ENCODE measurements at places on chromosomes 12 and 14.

DNA sequence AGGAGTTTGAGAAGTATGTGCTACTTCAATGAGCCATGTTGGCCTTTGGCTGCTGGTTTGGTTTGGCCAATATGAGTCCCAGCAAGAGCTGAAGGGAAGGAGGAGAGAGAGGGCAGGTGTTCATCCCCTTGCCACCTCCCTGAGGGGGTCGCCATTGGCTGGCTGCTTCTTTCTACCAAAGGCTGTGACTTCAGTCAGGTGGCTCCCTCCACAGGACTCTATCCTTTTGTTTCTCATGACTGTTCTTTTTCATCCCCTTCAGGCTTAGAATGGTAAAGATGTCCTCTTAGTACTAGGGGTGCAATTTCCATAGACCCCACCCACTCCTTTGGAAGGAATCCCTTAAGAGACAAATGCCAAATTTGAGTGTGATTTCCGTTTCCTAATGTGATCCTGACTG, 31.2 kb upstream of the OTOGL start:
- peak; percentile 87 for DNase-seq

DNA sequence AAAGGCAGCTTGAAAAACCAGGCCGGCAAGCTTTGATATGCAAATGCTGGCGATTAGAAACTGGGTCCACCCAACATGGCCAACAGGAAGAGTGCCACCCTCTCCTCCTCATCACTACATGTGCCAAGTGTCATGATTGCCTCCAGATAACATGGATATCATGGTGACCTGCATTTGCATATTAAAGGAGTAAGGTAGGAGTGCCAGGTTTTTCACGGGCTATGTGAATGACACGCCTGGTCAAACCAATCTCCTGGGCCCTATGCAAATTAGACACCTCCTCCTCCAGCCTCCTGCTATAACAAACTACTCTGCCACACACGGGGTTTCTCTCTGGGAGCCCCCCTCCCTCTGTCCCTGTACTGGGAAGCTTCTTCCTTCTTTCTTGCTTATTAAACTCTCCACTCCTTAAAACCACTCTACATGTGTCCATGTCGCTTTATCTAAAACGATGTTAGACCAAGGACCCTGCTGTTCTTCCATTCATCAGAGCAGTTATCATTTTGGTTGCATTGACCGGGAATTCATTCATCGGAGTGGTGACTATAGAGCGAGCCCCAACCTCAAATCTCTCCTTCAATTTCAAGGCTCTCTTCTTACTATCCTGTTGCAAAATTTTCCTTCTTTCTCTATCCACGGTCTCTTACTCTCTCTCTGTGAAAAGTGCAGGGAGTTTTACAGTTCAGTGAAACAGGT, 27.5 kb downstream of the APOBEC1 start:
- peak; percentile 90 for DNase-seq

DNA sequence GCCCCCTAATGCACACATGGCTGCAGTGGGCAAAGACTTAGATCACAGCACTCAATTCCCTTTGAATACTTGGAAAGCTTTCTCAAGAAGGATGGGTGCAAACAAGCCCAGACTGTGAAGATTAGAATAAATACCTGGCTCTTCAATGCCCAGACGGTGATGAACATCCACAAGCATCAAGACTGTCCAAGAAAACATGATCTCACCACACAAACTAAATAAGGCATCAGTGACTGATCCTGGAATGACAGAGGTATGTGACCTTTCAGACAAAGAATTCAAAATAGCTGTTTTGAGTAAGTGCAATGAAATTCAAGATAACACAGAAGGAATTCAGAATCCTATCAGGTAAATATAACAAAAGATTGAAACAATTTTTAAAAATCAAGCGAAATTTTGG, 43.8 kb upstream of the ZDHHC17 start:
- DNase-seq: peak; percentile 80

DNA sequence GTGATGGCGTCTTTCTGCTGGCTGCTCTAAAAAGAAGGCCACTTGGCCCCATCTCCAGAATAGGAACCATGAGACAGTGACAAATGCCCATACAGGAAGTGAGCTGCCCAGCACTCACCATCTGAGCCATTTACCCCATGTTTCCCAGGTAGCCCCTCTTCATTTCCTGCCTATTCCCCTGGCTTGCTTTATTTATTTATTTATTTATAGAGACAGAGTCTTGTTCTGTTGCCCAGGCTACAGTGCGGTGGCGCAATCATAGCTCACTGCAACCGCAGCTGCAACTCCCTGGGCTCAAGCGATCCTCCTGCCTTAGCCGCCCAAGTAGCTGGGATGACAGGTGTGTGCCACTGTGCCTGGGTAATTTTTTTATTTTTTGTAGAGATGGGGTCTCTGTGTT, 71.2 kb downstream of the RIN3 start:
- no peak for DNase-seq

DNA sequence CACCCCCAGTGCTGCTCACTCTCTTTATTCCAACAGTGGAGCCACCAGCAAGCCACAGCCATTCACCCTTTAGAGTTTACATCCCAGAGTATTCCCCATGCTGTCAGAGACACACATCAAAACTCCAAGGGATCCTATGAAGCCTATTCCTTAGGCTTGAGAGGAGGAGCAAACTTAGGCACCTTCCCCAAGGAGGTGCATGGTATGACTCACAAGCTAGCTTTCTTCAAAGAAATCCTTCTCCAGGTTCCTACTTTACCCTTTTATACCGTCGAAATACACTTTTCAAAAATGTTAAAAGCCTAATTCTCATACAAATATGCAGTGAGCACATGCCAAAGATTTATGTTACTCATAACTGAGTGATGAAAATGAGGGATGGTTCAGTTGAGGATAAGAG, 175.4 kb downstream of the ETNK1 start:
- DNase-seq: no peak

DNA sequence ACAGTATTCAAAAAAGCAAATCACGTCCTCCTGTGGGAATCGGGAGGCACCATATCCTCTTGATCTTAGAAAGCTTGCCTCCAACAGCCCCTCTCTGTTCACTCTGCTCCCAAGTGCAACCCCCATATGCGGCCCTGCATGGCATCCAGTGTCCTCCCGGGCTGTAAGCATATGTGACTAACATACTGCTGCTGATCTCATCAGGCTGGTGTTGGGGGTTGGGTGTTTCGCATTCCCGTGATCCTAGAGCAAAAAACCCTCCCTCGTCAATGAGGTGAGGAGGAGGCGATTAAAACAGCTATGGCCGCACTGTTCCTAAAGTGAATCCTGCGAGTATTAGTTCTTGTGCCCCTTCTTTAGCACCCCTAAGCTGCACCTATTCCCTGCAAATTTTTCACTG, 28.1 kb upstream of the PPM1A start:
- DNase-seq: peak; percentile 72

DNA sequence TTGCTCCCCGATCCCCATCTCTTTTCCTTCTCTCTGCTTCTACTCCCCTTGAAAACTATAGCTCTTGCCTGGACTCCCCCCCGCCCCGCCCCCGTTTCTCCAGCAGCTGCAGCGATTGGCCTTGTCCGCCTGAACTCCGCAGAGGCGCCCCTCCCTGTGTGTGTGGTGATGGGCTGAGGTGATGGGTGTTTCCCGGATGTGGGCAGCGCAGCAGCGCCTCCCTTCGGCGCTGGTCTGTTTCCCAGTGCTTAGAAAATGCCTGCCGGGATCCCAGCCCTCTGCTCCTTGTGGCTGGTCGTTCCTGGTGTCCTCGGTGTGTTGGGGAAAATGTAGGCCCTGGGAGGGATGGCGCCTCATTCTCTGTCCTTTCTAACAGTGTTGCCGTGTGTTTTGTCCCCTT, 43.3 kb downstream of the GALNT8 start:
- peak; percentile 97 for DNase-seq

DNA sequence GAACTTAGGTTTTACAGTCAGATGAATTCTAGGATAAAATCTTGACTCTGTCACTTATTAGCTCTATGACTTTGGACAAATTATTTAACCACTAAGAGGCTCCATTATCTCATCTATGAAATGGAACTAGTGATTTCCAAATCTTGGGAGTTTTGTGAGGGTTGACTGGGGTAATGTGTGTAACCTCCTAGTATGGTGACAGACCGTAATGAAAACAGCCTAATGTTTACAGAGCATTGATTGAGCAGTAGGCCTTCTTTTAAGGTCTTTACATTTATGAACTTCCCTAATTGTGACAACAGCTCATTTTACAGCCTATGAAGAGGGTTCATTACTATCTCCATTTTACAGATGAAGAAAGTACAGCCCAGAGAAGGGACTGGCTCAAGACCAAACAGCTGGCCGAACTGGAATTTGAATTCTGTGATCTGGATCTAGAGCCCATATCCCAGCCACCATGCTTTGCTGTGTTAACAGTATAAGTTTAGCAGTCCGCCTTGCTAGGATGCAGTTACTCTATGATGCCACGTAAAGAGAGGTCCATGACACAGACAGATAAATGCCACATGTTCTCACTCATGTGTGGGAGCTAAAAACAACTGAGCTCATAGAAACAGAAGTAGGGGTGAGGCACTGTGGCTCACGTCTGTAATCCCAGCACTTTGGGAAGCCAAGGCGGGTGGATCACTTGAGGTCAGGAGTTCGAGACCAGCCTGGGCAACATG, 9.1 kb upstream of the FBXL14 start:
- no peak for DNase-seq

DNA sequence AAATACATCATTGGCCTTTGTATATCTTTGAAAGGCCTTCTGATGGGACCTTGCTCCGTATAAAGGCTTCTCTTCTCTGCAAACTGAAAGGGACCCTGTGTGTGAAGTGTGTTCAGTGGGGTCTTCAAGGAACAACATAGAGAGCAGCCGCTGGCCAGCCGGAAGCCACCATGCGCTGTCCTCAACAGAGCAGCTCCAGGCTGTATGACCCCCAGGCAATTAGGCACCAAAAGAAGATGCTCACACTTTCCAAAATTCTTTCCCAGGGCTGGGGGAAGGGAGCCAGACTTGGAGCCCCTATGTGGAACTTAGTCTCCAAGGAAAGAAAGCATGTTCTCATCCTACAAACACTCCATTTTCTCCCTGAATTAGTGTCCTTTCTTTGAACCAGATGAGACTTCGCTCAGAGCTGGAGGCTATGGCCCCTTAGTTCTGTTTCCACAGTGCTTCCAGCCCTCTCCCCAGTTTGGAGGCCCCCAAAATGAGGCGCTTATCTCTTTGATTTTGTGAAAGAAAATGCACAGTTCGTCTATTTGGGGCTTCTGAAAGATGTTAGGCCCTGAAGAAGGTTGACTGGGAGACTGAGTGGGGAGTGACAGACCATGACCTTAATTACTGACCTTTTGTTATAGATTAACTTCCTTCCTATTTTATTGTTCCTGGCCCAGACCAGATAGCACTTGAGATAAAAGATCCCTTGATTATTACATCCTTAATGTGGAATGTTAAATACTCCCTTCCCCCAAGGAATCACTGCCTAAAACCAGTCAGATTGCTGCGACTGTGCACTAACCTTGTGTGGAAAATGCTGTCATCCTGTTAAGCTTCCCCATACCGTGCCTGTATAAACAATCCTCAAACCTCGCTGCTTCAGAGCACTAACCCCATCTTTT, 128.3 kb upstream of the FGD4 start:
- DNase-seq: peak; percentile 93

GRCh38 chr12:68963856-68964745, 31.1 kb upstream of the CPM start:
- no peak for DNase-seq

DNA sequence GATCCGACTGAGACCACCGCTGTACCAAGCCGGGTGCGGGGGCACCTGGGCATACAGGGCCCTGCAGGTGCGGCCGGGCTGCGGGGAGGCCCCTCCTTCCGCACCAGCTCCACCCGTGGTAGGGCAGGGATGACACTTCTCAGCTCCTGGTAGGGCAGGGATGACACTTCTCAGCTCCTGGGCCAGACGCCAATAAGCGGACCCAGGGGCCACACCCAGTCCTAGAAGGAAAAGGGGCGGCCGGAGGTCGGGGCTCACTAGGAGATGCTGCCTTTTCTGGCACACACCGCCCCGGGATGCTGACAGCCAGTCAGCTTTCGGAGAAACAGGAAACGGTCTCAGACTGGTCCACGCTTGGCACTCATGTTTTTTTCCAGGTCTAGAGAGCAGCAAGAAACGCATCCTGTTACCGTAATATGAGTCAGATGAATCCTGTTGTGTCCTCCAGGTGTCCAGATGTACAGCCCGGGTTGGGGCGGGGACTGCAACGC, 34.8 kb downstream of the NFKBIA start:
- DNase-seq: no peak

- no peak for DNase-seq
These were observed 18.7 kb upstream of the ASPG start for GRCh38 chr14:104066719-104067295.

DNA sequence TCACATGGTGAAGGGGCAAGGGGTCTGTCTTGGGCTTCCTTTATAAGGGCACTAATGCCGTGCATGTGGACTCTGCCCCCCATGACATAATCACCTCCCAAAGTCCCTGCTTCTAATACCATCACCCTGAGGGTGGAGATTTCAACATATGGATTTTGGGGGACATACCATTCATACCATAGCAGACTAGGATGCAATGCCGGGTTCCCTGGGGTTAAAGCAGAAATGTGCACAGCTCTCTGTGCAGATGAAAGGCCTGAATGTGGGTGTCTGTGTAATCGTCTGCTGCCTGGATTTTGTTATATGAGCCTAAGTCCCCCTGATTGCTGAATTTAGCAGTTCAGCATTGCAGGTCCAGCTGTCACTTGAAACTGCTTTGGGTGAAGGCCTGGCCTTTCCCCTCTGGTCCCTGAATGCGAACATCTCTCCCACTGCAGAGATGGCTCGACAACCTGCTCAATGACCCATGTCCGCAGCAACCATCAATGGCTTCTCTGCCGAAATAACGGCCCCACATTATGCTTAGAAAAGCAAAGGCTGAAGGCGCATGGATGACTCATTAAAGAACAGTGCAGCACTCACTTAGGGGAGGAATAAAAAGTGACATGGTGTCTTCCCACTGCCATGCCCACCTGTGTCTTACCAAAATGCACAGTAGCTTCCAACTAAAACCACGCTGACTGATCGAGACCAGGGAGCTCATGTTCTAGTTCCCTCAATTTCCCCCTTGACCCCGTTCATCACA, 286.3 kb downstream of the DPF3 start:
- DNase-seq: no peak

DNA sequence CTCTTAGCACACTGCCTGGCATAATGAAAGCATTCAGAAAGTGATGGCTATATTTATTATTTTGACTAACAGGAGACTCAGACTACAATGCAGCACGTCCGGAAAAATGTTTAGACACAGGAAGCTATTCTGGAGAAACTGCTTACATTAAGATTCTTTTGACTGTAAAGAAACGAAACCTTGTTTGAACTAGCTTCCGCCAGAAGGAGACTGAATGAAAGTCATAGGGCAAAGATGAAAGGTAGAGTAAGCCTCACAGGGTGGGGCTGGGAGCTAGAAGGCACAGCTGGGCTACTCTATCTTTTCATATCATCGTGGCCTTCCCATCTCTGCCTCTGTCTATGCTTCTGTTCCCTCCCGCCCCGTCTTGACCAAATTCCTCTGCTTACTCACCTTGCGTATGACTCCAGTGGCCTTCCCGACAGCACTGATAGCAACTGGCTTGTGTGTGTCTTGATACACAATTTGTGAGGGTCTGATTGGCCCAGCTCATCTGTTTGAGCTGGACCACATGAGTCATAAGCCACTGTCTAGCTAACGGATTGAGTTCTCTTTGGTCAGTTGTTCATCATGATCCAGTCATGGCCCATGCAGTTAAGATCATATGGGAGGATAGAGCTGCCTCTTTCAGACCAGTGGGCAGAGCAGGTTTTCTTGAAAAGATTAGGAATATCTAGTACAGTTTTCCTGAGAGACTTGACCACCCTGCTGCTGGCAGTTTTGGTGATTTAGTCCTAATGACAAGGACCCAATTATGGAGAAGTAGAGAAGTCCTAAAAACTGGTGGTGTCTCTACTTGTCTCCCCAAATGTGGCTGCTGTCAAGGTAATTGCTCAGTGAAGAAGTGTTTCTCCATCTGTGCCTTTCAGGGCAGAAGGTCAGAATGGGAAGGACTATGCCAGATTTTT, 151.5 kb upstream of the SLC38A2 start:
- no peak for DNase-seq
